Right renal pelvis (tissue), 4 donors: ENCODE measurements at places on chromosomes 7 and 10. TPM values are rescaled to one million over a fixed set of nuclear protein-coding genes. Genes with fewer than 3 reads are reported as not detected.

PLAC9 gene
- 12.6 TPM for polyA plus RNA-seq

PDZD7 gene
- polyA plus RNA-seq = 2.1 TPM

AGR3 gene
- polyA plus RNA-seq = 4.5 TPM

SERPINE1 gene
- polyA plus RNA-seq = 1.4 TPM

HIP1 gene
- polyA plus RNA-seq = 36.8 TPM

CCL24 gene
- polyA plus RNA-seq = not detected
